LHCN-M2 (cell line): ENCODE measurements at places on chromosomes 2 and 18.

DNA sequence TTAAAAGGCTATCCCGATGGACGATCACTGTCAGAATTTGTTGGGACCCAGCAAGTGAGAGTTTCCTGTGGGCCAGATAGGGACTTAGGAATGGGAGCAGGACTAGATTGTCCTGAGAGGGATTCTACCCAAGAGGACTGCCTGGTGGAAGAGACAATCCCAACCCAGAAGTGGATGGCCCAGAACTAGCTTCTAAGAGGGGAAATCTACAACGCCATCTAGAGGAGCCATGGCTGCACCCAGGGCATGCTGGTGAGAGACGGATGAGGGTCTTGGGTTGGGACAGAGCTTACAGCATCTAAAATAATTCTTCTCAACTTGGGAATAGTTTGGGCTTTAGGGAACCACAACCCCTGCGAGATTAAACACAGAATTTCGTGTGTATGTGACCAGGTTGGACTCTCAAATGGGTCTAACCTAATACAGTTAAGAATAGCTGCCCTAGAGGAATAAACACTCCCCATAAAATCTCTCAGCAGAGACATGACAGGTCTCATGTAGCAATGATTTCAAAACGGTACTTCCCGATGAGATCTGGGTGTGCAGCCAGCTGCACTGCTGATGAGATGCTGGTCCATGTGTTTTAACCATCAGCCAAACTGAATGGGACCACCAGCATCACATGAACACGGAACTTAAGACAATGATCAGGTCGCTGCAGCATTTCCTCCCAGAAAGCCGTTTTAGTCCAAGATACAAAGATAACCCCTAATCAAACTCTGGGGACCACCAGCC, 50.8 kb downstream of the CCBE1 start:
- no peak for DNase-seq

DNA sequence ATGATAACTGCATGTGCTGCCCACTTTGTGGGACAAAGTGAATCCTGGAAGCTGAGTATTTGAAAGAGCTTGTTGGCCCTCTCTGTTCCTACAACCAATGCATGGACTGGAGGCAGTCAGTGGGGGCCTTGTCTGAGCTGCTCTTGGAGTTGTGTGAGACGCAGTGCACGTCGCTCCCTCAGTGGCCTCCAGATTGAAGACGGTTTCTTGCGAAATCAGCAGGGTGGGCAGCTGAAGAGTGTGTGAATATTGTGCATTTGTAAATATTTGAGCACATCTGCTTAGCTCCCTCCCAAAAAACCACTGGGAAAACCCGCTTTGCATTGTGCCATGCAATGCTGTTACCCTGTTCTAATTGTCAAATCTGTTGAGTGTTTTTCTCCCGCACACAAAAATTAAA, 782.8 kb downstream of the PLCL1 start:
- no peak for DNase-seq

GRCh38 chr2:177355874-177356273, 36.7 kb upstream of the AGPS start:
- DNase-seq: no peak

GRCh38 chr18:68400889-68401288, 314.0 kb downstream of the TMX3 start:
- no peak for DNase-seq

DNA sequence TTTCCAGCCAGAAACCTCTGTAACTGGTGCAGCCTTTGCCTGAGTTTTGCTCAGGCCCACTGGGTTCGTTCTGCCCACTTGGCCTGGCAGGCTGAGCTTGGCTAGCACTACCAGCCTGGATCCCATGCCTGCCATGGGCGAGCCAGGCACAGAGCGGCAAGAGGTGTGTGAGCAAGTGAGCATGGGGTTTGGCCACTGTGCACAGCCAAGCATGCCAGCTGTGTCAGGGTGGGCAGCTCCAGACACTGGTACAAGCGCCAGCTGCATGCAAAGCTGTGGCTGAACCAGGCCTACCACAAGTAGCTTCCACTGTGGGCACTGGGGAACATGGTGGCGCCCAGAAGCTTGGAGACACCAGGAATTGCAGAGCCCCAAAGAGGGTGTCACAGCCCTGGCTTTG, 56.3 kb upstream of the LDAH start:
- DNase-seq: no peak

GRCh38 chr2:235468978-235469655, 24.7 kb upstream of the AGAP1 start:
- DNase-seq: peak; percentile 93

- no peak for DNase-seq
Observed at GRCh38 chr2:78606895-78607294, 418.6 kb upstream of the REG3G start.
